HS-5 (cell line): ENCODE measurements at places on chromosomes 2 and 18.

DNA sequence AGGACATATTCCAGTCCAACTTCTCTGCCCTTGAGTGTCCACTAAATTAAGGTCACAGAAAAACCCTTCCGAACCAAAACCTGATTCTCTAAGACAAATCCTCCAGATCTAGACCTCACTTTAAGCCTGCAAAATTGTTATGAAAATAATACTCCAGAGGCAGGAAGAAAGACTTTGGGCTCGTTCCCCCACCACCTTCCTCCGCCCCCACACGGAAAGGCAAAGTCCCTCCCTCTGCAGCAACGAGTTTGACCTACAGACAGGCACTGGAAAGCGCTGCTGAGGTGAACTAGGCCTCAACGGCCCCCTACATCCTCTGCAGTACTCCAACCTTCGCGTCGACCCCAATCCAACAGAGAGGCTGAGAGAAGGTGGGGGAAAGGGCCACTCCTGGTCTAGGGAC is 808 bp downstream of the ATP5MC3 start:
- DNase-seq: no peak

- DNase-seq: no peak
Measured at GRCh38 chr18:49730951-49731391, 82.4 kb downstream of the ACAA2 start.

GRCh38 chr18:6509417-6509816 is 94.7 kb upstream of the L3MBTL4 start:
- no peak for DNase-seq

DNA sequence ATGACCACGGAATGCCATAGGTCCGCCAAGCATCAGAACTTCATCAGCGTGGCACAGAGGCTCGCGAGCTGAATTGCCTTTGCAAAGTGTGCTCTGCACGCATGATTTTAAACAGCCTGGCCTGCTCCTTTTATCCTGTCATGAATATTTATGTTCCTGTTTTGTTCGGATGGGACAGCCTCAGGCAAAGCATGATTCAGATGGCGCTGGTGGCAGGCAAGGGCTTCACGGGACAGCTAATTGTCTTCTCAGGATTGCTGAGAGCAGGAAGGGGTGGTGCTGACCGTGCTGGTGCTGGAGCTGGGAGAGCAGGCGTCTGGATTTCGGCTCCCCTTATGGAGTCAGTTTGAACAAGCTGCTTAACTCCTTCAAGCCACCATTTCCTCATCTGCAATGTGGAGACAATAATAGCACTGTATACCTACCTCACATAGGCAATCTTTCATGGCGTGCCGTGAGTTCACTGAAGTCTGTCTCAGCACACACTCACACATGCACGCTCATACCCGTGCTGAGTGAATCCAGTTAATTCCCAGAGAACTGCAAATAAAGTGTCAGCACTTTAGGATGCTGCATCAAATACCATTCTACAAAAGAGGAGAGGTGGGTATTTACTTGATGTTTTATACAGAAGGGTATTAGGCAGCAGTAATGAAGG is 79.7 kb upstream of the APCDD1 start:
- DNase-seq: no peak

- no peak for DNase-seq
Measured at GRCh38 chr2:62423883-62424458, 82.0 kb downstream of the TMEM17 start.

DNA sequence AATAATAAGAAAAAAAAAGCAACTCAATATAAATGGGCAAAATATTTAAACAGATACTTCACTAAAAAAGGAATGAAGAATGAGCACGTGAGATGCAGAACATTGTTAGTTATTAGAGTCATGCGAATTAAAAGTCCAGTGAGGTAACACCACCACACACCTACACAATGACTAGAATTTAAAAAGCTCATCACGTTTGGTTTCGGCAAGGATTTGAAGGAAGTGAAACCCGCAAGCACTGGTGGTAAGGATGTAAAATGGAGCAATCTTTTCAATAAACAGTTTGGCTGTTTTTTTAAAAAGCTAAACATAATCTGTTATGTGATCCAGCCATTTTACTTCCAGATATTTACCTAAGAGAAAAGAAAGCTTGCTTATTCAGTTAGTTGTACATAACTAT is 1181.6 kb upstream of the CELF4 start:
- DNase-seq: no peak

DNA sequence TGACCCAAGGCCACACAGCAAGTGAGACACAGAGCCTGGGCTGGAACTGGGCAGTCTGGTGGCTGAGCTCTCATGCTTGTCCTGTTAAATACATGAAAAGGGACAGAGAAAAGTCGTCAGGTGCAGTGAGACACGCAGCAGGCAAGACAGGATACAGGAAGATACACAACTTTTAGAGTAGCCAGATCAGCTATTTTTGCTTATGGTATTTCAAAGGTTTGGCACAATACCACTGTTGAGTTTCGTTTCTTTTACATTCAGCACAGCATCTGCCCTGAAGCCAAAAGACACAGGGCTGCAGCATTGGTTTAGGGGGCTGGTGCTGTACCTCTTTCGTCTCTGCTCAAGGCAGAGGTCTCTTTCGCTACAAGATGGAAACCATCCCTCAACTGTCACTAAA is 14.0 kb downstream of the FHL2 start:
- no peak for DNase-seq

- DNase-seq: peak; percentile 47
Measured at GRCh38 chr2:43484323-43484930, 111.4 kb downstream of the THADA start.

GRCh38 chr2:175309799-175310198 is 128.3 kb upstream of the ATP5MC3 start:
- no peak for DNase-seq

DNA sequence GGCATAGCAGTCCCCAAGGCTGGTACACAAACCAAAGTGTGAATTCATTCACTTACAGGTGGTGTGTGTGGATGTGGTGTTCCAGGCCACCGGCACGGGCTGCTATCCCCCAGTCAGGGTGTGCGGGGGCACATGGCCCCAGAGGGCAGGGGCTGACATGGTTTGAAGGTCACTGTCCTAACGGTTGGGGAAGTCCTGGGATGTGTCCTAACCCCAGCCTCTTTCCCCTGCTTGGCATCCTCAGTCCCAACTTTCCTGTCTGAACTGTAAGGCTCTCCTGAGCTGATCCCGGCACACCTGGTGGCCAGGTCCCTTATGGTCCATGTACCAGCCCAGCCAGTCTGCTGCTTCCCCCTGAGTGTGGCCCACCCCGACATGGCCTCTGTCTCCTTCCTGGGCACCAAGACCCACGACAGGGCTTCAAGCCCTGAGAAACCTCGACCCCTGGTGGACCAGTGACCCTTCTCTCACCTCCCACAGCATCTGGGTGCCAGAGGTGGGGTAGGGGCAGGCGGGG is 2.4 kb upstream of the TMEM185B start:
- DNase-seq: no peak

- no peak for DNase-seq
Measured at GRCh38 chr2:96955762-96956161, 30.6 kb downstream of the FAM178B start.

DNA sequence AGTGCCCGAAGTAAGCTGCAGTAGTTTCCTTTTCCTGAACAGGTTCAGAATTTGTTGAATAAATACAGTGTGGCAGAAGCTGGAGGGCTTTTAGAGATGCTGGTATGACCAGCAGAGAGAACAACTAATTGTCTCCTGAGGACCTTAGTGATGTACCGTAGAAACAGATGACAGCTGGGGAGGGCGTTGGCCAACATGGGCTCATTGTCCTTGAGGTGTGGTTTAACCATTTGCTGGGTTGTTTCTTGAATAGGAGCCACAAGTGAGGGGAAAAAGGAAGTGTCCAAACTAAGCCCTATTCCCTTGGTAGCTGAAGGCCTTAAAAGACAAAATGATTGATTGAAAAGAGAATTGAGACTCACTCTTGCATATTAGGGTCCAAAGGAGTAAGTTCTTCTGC is 11.7 kb upstream of the FAM228A start:
- DNase-seq: no peak

DNA sequence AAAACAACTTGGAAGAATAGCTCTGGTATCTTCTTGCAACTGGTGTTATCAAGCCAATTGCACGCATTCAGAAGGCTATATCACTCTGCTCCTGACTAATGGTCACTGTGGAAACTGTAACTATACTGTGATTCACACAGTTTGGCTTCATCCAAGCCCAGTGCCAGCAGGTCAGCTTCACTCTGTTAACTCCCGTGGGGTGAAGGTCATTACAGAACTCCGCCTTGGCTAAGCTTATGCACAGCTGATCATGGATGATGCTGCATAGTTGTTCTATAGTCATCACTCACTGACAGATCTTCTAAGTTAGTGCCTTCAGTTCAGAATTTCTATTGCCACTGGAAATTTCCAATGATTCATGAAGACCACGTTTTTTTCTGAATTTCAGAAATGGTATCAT is 497.2 kb upstream of the NETO1 start:
- peak; percentile 39 for DNase-seq

DNA sequence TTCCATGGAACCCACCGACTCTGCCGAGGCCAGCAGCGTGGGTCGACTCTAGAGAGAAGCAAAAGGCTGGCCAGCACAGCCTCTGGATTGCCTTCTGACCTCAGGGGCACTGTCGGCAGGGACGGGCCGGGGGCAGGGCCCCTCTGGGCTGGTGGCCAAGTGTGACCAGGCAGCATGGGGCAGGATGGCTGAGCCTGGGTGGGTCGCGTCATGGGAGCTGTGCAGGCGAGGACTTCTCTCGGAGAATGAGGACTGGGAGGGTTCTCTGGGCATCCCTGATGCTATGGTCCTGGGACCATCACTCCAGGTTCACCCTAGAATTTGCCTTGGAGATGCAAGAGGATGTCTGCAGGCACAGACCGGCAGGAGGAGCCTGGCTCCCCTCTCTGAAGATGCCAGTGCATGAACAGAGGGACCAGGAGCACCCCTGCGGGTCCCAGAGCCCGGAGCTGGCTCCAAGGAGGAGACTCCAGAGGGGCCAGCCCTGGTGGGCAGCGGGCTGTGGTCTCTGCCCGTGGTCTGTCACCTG is 289.2 kb downstream of the NDUFA10 start:
- no peak for DNase-seq

GRCh38 chr2:123916051-123916450 is 109.0 kb upstream of the CNTNAP5 start:
- no peak for DNase-seq

- DNase-seq: no peak
Measured at GRCh38 chr2:188395903-188396689, 104.4 kb downstream of the GULP1 start.

DNA sequence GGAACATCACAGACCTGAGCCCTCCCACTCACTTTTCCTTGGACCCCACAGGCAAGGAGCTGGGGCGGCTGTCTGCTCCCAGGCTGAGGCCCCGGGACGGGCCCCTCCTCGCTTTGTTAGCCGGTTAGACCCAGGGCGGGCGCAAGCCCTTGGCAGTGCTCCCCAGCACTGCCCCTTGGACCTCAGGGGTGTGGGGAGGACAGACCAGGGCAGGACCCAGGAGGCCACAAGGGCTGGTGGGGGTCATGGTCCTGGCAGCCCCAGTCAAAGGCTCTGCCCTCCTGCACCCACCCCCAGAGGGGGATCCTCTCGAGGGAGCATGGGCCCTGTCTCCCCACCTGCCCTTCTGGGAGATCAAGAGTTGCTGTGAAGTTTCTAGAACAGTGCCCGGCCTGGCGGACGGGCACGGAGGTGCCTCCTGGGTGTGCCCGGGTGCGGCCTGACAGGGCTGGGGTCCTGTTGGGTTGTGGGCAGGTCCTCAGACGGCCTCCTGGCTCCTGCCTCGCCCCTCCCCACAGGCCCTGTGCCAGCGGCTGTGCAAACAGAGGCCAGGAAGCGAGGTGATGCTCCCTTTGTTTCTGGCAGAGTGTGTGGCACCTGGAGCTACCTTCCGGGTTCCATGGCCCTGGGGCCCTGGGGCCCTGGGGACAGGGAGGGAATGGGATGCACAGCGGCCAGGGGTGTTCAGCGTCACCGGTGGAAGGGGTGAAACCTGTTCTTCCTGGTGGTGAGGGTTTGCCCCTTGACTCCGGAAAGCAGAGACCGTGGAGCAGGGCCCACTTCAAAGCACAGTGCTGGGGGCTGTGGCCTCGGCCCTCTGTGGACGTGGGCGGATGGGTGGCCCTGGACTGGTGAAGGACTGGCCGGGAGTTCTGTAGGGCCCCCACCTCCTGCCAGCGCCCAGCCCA is 2.9 kb upstream of the GAL3ST2 start:
- DNase-seq: no peak

DNA sequence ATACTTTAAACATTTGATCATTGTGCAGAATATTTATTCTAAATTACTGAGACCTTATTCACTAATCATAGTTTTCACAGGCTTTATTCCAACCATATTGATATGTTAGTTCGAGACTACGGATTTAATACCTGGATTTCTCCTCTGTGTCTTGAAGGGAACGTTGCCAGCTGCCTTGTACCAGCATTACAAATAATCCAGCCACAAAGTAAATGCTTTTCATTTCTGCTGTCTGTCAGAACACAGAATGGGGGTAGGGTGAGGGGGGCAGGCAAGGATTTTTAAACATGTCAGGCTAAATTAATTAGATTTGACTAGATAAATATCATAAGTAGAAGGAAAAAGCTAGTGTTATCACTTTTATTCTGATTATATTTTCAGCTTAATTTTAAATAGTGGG is 3.1 kb downstream of the GCG start:
- DNase-seq: no peak

DNA sequence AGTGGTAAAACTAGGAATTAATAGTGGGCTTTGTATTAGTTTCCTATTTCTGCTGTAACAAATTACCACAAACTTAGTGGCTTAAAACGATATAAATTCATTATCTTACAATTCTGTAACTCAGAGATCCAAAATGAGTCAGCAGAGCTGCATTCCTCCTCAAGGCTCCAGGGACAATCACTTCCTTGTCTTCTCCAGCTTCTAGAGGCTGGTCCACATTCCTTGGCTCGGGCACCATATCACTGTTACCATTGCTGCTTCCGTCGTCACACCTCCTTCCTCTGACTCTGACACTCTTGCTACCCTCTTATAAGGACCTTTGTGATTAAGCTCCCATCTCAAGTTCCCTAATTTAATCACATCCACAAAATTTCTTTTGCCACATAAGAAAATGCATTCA is 567.8 kb upstream of the KLHL29 start:
- peak; percentile 2 for DNase-seq

- DNase-seq: peak; percentile 69
Measured at GRCh38 chr2:120253021-120253882, 600 bp downstream of the RALB start.

DNA sequence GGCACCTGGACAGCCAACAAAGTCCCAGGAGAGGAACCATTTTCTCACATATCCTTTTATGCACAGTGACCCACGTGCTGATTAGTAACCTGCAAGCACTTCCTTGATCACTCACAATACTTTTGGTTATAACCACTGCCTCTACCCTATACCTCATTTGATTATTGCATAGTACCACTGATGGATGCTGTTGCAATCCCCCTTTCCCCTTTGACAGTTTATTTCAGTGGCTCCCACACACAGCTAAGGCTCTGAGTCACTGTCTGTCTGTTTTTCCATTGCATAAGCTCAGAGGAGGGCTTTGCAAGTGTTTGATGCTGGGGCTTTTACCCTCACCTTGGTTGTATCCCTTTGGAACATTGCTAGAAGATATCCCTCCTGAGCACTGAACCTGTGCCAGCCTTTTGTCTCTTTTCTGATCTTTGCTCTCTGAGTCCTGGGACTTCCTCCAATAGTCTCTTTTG is 101.7 kb upstream of the RBBP8 start:
- DNase-seq: no peak

GRCh38 chr2:239303711-239304532 is 96.9 kb downstream of the HDAC4 start:
- DNase-seq: no peak

GRCh38 chr18:4593459-4593858 is 138.4 kb upstream of the DLGAP1 start:
- DNase-seq: no peak
